ENCODE measurements at places on chromosomes 4 and X. TPM values are rescaled to one million over a fixed set of nuclear protein-coding genes. Genes with fewer than 3 reads are reported as not detected.

The STAP1 gene
- not detected for total RNA-seq

The CASP6 gene
- total RNA-seq, result 13.0 TPM

The CYBB gene
- 0.12 TPM for total RNA-seq

The SLITRK4 gene
- total RNA-seq, result 13.2 TPM

The XAGE2 gene
- not detected for total RNA-seq

The CORIN gene
- total RNA-seq, result 0.09 TPM

The AFP gene
- total RNA-seq, result 0.58 TPM

The PRRG1 gene
- total RNA-seq, result 13.6 TPM

The HMX1 gene
- not detected for total RNA-seq

The METAP1 gene
- total RNA-seq, result 26.8 TPM

The PNMA5 gene
- total RNA-seq, result not detected
